HEK293T (cell line): ENCODE measurements at places on chromosomes 2 and 18.

GRCh38 chr18:13559754-13560153 is 166.6 kb downstream of the FAM210A start:
- DNase-seq: no peak

DNA sequence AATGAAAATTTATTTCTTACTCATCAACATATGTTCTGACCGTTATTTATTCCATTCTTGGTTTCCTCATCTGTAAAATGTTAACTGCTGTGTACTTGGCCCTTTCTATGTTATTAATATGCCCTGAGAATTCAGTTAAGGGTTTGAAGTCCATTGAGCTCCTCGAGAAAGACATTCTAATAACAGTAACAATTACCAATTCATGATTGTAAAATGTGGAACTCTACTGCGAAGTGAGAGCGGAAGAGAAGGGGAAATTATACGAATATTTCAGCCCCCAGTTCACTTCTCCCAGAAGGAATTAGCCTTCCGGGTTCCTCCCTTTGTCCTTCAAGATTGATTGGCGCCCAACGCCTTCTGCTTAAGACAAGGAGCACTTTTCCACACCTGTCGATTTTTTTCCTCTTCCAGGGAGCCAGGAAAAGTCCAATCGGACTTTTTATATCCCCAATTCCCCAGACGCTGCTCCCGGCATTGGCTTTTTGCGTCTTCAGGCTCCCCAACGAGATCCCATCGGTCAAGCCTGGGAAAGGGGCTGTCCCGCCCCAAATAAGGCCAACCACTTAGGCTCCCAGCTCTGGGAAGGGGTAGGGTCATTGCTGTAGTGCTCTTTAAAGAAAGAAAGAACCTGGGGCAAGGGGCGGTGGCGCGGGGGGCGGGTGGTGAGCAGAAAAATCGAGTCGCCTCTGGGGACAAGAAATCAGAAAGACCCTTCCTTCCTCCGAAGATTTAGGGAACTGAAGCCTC is 1.6 kb downstream of the DSC2 start:
- peak; percentile 51 for DNase-seq

GRCh38 chr2:21270083-21270491 is 146.3 kb downstream of the TDRD15 start:
- DNase-seq: no peak

- no peak for DNase-seq
Observed at GRCh38 chr2:38615237-38615636, 12.5 kb upstream of the HNRNPLL start.

DNA sequence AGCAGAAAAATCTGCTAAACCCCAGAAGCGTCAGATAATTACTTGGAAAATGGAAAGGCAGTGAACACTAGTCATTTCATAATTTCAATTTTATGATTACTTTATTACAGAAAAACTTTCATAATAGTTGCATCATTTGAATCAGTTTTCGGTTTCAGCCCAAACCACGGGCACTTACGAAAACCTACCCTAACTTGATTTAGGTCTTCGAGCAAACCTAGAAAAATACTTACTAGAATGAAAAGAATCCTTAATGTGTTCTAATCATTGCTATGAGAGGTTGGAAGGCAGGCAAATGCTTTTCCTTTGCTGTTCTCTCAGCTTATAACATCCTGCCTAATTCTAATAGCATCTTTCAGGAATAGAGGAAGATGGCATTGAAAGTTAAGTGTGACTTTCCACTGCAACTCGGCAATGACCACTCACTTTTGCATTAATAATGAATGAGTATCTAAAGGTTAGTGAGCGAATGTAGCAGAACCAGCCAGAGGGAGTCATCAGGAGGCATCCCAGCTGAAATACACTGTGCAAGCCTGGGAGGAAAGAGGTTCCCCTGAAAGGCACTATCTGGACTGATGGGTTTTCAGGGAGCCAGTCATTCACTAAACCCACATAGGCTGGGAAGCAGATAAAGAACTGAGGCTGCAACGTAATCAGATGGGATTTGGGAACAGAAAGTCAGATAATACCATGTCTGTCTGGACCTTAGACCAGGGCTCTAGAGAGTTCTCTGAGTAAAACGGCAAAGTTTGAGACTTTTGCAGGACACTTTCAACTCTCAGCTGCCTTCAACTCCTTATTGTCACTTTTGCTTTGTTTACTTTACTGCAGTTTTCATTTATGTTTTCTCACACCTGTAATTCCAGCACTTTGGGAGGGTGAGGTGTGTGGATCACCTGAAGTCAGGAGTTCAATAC is 520.8 kb downstream of the RNF144A start:
- DNase-seq: no peak

DNA sequence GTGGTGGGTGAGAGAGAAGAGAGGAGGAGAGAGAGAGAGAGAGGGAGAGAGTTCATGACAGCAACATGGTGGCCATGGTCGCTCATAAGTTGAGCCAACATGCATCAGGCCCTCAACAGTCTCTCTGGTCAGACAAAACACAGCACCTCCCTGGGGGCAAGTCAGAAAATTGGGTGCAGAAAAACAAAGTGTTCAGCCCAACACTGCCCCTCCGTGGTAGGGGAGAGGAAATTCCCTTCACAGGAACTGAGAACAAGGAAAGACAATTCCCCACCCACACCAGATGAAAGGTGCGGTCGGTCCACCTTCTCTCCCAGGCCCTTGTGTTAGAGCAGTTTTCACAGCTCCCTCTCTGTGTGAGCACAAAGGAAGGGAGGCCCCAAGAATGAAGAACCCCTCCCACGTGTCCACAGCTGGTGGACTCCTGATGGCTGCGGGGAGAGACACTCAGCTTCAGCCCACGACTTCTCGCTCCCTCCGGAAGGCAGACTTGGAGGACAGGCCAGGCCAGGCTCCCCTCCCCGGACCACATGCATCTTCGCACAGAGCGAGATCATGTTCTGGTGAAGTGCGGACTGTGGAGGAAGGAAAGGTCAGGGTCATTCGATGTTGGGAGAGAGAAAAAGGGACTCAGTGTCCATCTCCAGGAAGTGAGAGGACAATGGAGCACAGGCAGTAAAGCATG is 181.7 kb downstream of the ANAPC1 start:
- DNase-seq: peak; percentile 73

DNA sequence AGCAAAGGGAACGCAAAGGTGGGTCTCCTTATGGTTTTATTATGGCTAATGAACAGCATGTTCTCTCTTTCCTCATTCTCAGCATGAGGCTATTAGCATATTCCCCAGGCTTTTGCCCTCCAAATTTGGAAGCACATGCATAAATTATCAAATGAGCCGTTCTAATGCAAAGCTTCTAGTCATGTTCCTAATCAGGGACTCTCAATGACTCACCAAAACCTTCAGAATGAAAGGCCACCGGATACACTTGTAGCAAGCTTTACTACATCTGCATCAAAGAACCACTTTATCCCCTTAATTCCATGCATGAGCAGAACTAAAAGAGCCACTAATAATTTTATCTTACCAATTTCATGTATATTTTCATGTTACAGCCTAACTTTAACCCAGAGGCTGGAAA is 310.5 kb downstream of the LRATD1 start:
- no peak for DNase-seq

GRCh38 chr2:30072250-30072842 is 74.5 kb upstream of the YPEL5 start:
- peak; percentile 74 for DNase-seq

GRCh38 chr2:184596819-184597411 is 1.4 kb upstream of the ZNF804A start:
- no peak for DNase-seq

- no peak for DNase-seq
Observed at GRCh38 chr2:23456881-23457760, 72.1 kb downstream of the KLHL29 start.

- DNase-seq: no peak
Observed at GRCh38 chr2:189411860-189412259, 29.4 kb upstream of the WDR75 start.

DNA sequence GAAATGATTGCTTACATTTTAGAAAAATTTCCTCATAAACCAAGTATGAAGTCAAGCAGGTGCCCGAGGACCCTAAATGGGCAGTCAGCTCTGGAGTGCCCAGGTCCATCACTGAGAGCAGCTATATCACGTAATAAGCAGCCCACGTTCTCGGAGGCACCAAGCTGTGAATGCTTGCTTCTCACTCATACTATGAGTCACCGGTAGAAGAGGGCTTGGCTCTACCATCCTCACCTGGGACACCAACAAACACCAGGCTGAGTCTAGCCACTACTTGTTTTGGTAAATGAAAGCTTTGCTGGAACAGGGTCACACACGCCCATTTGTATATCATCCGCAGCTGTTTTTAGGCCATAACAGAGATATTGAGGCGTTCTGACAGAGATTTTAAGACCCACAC is 207.5 kb downstream of the SEPTIN10 start:
- no peak for DNase-seq

GRCh38 chr2:230664128-230664527 is 48.5 kb upstream of the CAB39 start:
- DNase-seq: no peak

- no peak for DNase-seq
Observed at GRCh38 chr2:28620291-28620793, 124.5 kb downstream of the PLB1 start.

- no peak for DNase-seq
Observed at GRCh38 chr2:128734521-128735295, 416.0 kb upstream of the HS6ST1 start.

- no peak for DNase-seq
Observed at GRCh38 chr2:180787330-180787729, 193.1 kb upstream of the UBE2E3 start.

- no peak for DNase-seq
Observed at GRCh38 chr2:102268510-102269199, 42.7 kb upstream of the IL1RL1 start.

DNA sequence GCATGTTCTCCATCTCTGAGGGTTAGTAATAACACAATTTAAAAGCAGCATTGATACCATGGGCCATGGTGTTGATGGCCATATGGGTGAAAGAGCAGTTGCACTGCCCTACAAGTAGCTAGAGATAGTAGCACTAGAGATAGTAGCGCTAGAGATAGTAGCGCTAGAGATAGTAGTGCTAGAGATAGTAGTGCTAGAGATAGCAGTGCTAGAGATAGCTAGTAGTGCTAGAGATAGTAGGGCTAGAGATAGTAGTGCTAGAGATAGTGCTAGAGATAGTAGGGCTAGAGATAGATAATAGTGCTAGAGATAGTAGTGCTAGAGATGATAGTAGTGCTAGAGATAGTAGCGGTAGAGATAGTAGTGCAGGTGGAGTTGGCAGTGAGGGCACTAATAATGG is 39.5 kb upstream of the KLHL14 start:
- DNase-seq: no peak

DNA sequence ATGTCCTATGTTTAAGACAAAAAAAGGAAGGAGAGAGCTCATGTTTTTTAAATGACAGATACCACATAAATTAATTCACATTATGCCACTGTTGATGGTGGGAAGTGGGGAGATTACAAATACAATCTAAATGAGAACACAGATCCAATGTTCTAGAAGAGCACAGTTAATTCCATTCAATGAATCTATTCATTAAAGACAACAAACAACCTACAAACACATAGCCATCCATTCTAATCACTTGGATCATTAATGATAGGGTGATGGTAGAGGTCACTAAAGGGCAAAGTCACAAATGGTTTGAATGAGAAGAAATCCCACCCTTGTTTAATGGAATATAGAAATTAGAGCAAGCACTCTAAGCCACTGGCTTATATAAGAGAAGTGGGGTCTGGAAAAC is 21.7 kb downstream of the HNRNPA3 start:
- DNase-seq: no peak

- DNase-seq: no peak
Observed at GRCh38 chr2:113977060-113977659, 87.3 kb downstream of the ACTR3 start.

GRCh38 chr18:9616049-9616448 is 1.7 kb upstream of the PPP4R1 start:
- DNase-seq: no peak

GRCh38 chr2:158131919-158132566 is 30.4 kb downstream of the UPP2 start:
- no peak for DNase-seq

GRCh38 chr2:64246962-64247361 is 102.7 kb upstream of the PELI1 start:
- DNase-seq: no peak

DNA sequence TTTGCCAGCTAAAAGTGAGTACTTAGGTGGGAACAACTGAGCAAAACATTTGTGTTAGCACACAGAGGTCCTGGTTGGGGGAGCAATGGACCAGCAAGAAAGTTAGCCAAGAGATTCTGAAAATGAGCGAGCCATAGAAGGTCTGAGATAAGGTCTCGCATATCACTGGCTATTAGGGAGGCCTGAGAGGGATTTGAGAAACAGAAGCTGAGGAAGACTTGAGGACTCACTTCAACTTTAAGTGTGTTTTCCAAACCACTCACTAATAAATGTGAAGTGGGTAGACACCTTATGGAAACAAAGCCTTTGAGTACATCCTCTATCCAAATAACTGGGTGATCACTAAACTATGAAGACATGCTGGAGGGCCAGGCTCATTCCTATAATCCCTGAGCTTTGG is 958.5 kb downstream of the DPP10 start:
- DNase-seq: no peak

DNA sequence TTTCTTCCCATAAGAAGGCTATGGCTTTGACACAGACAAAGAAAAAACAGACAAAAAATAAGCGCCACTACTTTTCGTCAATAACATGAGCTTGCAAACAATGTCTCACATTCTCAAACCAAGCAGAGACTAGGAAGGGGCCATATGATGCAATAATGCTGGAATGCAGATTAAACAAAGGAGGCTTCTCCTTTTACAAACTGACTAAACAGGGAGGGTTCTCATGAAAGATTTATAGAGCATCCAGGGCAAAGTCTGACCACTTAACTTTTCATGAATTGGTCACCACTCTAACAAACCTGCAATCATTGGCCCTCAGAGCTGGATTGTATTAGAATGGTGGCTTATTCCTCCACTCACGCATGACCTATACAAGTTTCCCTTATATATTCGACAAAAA is 663.3 kb upstream of the CHAC2 start:
- no peak for DNase-seq

- DNase-seq: peak; percentile 34
Observed at GRCh38 chr2:231795525-231796327, 9.5 kb downstream of the COPS7B start.

- no peak for DNase-seq
Observed at GRCh38 chr2:236550290-236550689, 19.3 kb upstream of the ACKR3 start.

DNA sequence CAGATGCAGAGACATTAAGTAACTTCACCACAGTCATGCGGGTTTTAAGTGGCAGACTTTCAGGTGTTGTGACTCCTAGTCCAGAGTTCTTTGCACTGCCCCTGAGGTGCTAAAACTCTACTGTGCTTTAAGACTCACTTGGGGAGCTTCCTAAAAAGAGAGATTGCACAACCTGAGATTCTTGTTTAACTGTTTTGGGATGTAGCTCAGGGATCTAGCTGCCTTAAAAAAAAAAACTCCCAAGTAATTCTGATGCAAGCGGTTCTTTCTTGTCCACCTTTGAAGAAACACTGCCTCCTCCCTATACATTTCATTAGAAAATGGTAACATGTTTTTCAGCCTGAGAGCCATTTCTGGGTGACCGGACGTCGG is 13.0 kb downstream of the IL37 start:
- no peak for DNase-seq

- no peak for DNase-seq
Observed at GRCh38 chr2:233084488-233084887, 24.3 kb downstream of the INPP5D start.

GRCh38 chr2:26001743-26002351 is 19.6 kb upstream of the KIF3C start:
- no peak for DNase-seq

GRCh38 chr2:191638802-191639172 is 39.1 kb upstream of the NABP1 start:
- no peak for DNase-seq
